Activated B cell treated with CpG ODN at 0.5 μM for 24 hours (primary cell): ENCODE measurements at places on chromosomes 12 and 14.

DNA sequence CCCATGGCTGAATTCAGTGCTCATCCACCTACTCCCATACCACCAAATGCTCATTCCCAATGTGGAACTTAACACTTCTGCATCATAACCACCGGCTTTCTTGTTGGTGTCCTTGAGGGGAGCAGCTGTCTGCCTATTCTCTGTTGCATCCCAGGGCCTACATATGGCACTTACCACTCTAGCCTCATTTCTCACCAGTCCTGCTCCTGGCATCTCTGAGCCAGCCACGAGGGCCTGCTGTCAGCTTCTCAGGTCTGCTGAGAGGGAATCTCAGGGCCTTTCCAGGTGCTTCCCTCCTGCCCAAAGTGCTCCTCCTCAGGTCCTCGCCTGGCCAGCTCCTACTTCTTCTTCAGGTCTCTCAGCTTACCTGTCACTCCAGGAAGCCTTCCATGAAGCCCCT lies 24.0 kb upstream of the RND1 start:
- no peak for DNase-seq

GRCh38 chr14:54420478-54421142 lies 20.6 kb downstream of the CNIH1 start:
- DNase-seq = no peak

DNA sequence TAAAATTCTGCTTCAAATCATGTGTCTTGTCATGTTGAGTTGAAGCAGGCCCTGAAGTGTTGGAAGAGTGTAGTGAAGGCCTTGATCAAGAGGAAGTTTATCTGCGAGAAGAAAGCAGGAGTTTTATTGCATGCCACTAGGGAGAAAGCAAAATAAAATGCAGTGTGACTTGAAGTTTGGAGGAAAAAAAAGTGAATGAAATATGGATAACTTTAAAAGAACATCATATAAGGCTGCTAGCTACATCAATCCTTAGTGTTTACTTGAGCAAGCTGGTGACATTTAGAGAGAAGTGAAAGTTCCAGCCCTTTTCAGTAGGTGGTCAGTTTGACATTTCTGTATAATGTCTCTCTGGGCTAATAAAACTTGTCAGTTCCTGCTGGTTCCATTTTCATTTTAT lies 841.1 kb downstream of the TMTC2 start:
- no peak for DNase-seq

DNA sequence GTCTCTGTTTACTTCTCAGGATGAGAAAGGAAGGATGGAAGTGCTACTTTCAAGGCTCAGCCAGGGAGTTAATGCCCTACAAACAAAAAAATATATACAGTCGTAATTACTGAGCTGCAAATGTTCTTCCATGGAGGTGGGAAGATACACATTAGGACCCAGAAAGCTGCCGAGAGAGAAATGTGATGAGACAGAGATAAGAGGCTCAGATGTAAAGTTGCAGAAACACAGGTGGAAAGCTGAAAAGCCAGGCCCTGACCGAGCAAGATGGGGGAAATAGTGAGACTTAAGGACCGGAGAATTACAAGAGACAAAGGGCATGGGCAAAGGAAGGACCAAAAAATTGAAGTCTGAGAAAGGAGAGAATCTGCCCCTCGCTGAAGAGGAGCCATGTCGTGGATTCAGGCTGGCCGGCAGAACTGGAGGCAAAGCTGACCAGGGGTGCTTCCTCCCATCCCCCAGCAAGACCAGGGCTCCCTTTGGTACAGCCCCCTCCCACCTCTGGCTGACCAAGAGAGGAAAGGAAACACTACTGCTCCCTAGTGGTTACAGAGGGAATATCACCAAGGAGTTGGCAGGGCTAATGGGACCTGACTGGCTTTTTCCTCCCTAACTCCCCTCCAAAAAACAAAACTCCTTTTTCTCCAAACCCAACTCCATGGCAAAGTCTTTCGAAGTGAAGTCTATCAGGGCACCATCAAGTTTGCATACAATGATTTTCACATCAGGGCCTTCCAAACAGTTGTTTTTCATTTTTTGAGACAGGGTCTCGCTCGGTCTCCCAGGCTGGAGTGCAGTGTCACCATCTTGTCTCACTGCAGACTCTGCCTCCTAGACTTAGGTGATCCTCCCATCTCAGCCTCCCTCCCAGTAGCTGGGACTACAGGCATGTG lies 12.1 kb downstream of the ZFHX2 start:
- DNase-seq = no peak

GRCh38 chr12:43011383-43011926 lies 421.9 kb upstream of the PRICKLE1 start:
- DNase-seq = no peak

- DNase-seq = no peak
Observed at GRCh38 chr12:57500213-57500612, 12.3 kb downstream of the MARS1 start.

GRCh38 chr12:101468948-101469347 lies 6.2 kb upstream of the SPIC start:
- no peak for DNase-seq

DNA sequence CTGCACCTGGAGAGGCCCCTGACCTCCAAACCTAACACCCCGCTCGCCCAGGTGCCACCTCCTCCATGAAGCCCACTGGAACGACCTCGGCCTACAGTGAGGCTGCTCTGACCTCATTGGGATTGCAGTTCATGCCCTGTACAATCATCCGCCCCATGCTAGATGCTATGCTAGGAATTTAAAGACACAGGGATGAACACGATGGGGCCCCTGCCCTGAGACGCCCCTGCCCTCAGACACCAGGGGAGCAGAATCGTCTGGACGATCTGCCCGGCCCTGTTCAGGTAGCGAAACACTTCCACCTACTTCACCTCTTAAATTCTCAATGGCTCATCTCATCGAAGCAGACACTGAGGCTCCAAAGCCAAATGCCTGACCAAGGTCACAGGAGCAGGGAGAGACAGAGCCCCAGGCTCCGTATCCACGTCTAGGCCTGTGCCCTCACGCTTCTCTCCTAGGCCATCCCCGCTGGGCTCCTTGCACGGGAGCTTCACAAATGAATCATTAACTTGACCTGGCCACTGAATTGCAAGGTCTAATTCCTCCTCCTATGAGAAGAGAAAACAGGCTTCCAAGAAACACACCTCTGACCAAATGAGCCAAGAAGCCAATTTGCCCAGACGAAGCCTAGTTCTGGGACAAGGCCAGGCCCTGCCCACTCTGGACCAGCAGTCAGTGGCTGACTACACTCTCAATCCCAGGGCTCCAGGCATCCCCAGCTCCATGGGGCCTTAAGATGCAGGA lies 35.2 kb downstream of the SCARB1 start:
- DNase-seq = no peak

DNA sequence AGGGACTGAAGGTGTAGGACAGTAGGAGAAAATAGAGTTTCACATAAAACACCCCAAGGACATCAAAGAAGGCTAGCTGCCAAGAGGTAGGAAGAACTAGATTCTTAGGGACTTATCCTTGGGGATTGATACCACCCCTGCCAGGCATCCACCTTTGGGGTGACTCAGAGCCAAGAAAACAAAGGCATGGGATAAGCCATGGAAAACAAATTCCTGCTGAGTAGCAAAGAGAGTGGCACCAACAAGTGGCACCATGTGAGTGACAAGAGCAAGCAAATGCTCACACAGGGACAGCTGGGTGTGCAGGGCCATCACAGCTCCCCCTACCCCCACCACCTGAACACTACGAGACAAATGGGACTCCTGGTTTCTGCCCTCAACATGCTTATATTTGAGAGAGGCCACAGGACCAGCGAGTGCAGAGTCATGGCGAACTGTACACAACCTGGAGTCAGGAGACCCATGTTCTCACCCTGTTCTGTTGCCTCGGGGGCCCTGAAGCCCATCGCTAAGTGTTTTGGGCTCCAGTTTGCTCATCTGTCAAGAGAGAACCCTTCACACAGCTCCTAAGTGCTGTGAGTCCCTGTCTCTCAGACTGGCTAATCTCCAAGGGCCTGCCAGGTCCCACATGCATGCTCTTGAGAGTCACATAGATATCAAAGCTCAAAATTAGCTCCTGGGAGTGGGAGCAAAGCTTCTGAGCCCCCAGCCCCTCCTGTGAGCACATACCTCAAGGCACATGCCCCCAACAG lies 91.9 kb downstream of the DPF3 start:
- DNase-seq = no peak

DNA sequence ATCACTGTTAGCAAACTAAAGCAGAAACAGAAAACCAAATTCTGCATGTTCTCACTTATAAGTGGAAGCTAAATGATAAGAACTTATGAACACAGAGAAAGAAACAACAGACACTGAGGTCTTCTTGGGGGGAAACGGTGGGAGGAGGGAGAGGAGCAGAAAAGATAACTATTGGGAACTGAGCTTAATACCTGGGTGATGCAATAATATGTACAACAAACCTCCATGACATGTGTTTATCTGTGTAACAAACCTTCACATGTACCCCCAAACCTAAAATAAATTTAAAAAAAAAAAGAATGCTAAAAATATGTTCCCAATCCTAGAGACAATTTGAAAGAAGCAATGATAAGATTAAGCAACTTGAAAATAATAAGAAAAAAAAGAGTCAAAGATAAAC lies 89.5 kb downstream of the SOX5 start:
- DNase-seq = no peak

DNA sequence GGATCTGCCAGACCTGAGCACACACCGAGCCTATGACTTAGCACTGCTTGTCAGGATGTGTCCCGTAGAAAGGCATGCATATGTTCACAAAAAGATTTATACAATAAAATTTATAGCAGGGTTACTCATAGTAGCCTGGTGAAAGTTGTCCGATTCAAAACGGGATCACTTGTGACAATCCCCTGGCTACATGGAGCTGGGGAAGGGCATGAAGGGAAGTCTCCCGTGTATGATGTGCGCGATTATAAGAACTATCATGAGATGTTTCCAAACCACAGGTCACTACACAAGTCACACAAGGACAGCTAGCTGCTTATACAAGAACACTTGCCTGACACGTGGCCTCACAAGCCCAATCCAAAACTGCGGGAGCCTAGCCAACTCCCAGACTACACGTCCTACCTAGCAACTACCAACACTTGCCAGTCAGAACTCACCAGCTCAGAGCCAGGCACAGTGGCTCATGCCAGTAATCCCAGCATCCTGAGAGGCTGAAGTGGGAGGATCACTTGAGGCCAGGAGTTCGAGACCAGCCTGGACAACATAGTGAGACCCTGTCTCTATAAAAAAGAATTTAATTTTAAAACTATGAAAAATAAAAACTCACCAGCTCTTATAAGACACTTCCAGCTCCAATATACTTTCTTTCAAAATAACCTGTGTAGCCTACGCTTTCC lies 7.5 kb upstream of the CDCA4 start:
- DNase-seq = no peak

GRCh38 chr14:66701813-66702212 lies 193.9 kb downstream of the GPHN start:
- DNase-seq = no peak

- no peak for DNase-seq
Observed at GRCh38 chr14:55936691-55937090, 181.5 kb upstream of the PELI2 start.
